ENCODE measurements at places on chromosomes 3 and 15.

DNA sequence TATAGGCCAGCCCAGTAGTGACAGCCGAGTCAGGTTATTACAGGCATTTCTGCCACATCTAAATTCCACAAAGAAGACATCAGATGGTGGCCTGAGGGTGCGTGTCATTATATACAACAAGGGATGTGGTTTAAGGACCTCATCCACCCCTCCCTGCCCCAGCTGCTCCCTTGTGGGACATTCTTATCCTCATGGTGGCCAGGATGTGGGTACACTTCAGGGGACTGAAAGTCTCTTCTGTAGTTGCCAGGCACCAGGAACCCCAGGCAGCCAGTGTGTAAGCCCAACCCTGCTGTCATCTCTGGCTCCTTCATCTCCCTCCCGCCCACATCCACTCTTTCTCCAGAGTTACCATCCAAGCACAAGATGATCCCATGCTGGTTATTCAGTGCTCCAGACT lies 224.9 kb upstream of the TOPAZ1 start:
- no peak overlapping the region for H3K27ac ChIP-seq
- H3K27me3 ChIP-seq, result peaks cover 14% of the 10 kb centered on the region
- H3K36me3 ChIP-seq, result no peaks in the 10 kb centered on the region
- peaks cover 44% of the 10 kb centered on the region for H3K4me1 ChIP-seq

- H3K36me3 ChIP-seq, result no peaks in the 10 kb centered on the region
- peaks cover 19% of the 10 kb centered on the region for H3K4me1 ChIP-seq
- H3K27ac ChIP-seq, result no peak overlapping the region
- no peaks in the 10 kb centered on the region for H3K27me3 ChIP-seq
- no peak overlapping the region for H3K4me3 ChIP-seq
These were observed 19.0 kb downstream of the ADAMTS9 start for GRCh38 chr3:64668582-64669510.

DNA sequence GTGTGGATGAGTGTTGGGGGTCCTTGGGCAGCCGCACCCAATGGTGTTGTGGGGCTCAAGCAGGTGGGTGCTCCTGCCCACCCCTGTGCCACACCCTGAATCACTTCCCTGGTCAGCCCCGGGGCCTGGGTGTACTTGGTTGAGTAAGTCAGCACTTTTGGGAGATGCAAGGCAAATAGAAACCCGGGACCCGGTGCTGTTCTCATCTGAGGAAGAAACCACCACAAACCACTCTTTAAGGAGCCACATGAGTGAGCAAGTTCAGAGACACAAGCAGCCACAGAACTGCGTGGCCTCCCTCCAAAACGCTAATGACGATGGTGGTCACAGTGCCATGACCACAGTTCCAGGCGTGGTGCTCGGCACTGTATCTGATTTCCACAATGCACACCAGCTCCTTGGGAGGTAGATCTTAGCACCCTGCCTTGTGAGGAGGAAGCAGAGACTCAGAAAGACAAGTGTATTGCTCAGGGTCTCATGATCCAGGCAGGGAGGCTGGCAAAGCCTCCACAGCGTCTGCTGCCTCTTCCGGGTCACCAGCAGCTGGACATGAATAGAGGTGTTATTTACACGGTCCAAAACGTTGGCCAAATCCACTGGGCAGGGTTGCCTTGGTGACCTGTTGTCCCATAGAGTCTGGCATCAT lies 118.2 kb upstream of the ALDH1A3 start:
- H3K36me3 ChIP-seq, result no peaks in the 10 kb centered on the region
- no peak overlapping the region for H3K27ac ChIP-seq
- H3K27me3 ChIP-seq, result no peaks in the 10 kb centered on the region
- H3K4me1 ChIP-seq, result peaks cover 24% of the 10 kb centered on the region
- no peak for DNase-seq

DNA sequence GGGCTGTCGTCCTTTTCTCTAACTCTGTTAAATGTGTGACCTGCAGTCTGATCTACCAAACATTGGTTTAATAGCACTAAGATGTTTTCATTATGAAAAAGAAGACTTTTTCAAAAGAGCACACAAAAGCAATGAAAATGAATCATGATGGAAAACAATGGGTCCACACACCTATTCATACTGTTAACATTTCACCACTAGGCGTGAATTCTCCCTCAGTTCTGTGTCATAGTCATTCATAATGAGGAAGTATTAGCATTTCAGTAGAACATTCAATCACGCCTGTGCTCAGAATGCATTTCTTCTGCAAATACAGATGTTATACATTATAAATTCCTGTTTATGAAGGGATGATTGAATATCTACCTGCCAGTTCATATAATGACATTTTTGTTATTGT lies 35.9 kb downstream of the EIF4E3 start:
- H3K36me3 ChIP-seq, result peaks cover 3% of the 10 kb centered on the region
- peaks cover 55% of the 10 kb centered on the region for H3K4me1 ChIP-seq
- DNase-seq, result no peak
- no peaks in the 10 kb centered on the region for H3K27me3 ChIP-seq
- no peak overlapping the region for H3K4me3 ChIP-seq
- H3K27ac ChIP-seq, result no peak overlapping the region

GRCh38 chr15:96142498-96142897 lies 188.0 kb upstream of the NR2F2 start:
- peaks cover 3% of the 10 kb centered on the region for H3K36me3 ChIP-seq
- no peak for DNase-seq
- H3K27me3 ChIP-seq, result peaks cover 3% of the 10 kb centered on the region
- peaks cover 14% of the 10 kb centered on the region for H3K4me1 ChIP-seq
- H3K27ac ChIP-seq, result no peak overlapping the region
- H3K4me3 ChIP-seq, result no peak overlapping the region

DNA sequence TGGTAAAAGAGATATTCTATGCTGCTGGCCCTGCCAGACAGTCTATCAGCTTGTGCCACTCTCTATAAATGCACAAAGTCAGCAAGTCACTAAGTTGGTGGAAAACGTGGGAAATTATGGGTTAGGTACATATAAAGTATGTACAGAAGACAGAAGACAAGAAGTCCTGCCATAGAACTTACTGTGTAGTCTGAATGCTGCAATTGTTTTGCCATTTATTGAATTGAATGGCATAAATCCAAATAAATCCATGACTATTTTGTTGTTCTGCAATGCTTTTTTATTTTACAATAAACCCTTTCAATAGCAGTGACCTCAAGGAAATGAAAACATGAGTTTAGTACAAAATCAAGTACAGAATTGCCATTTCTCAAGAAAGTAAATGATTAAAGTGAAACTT lies 34.1 kb upstream of the TM4SF1 start:
- no peaks in the 10 kb centered on the region for H3K27me3 ChIP-seq
- no peaks in the 10 kb centered on the region for H3K4me1 ChIP-seq
- DNase-seq, result no peak
- H3K27ac ChIP-seq, result no peak overlapping the region
- H3K36me3 ChIP-seq, result no peaks in the 10 kb centered on the region

DNA sequence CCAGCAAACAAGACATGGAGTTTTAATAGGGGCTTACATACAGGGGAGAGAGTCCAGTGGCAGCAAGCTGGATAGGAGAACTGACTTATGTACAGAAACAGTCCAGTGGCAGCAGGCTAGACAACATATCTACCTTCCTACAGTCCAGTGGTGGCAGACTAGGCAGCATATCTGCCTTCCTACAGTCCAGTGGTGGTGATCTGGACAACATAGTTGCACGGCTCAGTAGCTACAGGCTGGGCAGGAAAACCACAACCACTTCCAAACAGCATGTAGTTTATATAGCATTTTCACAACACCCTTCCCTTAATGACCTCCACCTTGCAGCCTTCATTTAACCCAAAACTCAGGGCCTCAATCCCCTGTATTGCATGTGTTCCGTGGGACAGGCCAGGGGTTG lies 181.3 kb upstream of the EIF1B start:
- 0 out of 2 replicates have a peak overlapping the region, but pooled peaks have one; percentile 6 for H3K27ac ChIP-seq
- no peak overlapping the region for H3K4me3 ChIP-seq
- peaks cover 6% of the 10 kb centered on the region for H3K36me3 ChIP-seq
- H3K27me3 ChIP-seq, result peaks cover 2% of the 10 kb centered on the region
- H3K4me1 ChIP-seq, result no peaks in the 10 kb centered on the region

DNA sequence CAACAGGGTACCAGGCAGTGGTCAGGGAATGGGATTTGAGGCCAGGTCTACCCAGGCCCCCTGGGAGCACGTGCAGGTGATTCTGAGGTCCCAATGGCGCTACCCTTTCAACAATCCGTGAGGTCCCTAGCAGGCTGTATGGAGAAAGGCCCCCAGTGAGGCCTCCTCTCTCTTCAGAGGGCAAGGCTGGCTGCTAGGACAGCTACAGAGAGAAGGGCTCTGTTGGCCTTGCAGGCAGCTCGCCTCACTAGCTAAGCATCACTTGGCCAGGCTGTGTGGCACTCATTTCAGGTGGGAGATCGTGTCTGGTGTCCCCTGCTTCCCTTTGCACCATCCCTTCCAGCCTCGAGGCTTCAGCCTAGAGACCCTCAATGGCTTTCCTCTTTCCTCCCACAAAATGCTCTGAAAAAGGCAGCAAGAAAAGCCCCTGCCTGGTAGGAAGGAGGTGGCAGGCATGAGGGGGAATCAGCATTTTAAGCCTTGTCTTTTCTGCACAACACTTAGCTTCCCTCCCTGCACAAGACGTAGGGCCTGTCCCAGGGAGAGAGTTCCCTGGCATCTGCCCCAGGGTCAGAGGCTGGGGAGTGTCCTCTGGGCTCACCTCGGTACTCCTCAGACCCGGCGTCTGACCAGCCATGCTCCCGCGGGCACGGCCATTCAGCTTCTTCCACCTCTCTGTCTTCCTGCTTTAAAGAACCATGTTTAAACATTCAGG lies 111.8 kb downstream of the ASB7 start:
- H3K4me1 ChIP-seq, result no peaks in the 10 kb centered on the region
- no peak overlapping the region for H3K27ac ChIP-seq
- H3K27me3 ChIP-seq, result no peaks in the 10 kb centered on the region
- no peak for DNase-seq
- H3K36me3 ChIP-seq, result peaks cover 13% of the 10 kb centered on the region

- peaks cover 4% of the 10 kb centered on the region for H3K27me3 ChIP-seq
- no peaks in the 10 kb centered on the region for H3K4me1 ChIP-seq
- DNase-seq, result no peak
- H3K27ac ChIP-seq, result no peak overlapping the region
- H3K4me3 ChIP-seq, result no peak overlapping the region
- no peaks in the 10 kb centered on the region for H3K36me3 ChIP-seq
These were observed 46.6 kb upstream of the TBC1D21 start for GRCh38 chr15:73826711-73827251.

DNA sequence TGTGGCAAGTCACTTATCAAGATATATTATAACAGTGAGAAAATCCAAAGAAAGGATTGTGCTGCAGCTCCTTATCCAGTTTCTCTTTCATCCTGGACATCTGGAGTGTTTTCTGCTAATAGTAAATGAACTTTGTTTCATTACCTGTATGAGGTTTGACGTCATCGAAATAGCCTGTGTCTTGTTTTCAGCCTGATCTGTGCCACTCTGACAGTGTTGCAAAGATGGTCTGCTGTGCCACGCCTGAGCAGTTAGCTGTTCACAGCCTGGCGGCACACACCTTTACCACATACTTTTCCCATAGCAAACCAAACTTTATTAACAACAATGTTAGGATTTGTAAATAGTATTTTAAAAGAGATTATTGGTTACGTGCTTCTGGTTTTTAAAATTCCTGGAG lies 34.0 kb downstream of the YEATS2 start:
- peaks cover 81% of the 10 kb centered on the region for H3K36me3 ChIP-seq
- no peaks in the 10 kb centered on the region for H3K4me1 ChIP-seq
- no peak for DNase-seq
- no peak overlapping the region for H3K4me3 ChIP-seq
- no peaks in the 10 kb centered on the region for H3K27me3 ChIP-seq

DNA sequence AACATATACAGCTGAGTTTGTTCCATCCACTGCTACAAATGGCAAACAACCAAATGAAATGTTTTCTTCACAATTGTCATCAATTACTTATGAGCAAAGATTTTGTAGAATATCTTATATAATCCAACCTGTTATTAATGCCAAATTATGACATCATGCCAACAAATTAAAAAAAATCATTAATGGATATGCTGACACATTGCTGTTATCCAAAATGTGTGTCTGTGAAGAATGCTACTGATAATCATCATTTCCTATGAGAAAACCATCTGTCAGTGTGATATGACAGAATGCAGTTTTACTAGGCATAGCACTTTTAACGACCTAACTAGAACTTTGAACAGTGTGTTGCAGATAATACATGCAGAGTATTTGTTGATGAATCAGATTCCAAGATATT lies 556.5 kb upstream of the KCNMB2 start:
- H3K27me3 ChIP-seq, result no peaks in the 10 kb centered on the region
- H3K36me3 ChIP-seq, result no peaks in the 10 kb centered on the region
- H3K27ac ChIP-seq, result no peak overlapping the region
- no peak for DNase-seq
- H3K4me3 ChIP-seq, result no peak overlapping the region

DNA sequence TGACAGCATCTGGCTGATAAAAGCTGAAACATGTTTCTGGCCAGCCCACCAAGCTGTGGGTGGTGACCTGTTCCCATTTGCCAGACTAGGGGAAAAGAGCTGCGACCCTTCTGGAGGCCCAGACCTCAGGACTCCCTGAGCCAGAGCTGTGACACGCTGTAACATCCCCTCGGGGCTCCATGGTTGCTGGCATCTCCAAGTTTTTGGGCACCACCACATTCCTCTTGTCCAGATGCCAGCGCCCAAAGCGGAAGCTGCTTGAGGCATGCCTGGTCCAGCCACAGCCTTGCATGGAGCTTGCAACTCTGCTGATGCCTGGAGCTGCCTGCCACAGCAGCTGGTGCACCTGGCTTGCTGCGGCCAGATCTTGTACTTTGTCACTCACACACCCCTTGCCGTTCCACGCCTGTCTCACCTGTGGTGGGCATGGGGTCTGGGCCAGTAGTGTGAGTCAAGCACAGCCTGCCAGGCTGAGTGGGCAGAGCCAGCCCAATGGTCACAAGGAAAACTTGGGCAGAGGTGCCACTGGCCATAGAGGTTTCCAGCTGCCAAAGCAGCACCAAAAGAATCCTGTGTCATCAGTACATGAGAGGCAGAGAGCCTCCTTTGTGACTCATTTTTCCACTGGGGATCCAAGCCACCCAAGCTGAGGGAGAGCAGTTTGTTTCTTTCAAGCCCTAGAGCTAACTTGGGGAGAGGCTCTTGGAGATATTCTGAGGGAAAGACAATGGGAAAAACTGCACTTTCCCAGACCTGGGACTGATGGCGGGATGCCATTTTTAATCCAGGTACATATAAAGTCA lies 45.7 kb upstream of the PTX3 start:
- no peaks in the 10 kb centered on the region for H3K27me3 ChIP-seq
- no peaks in the 10 kb centered on the region for H3K4me1 ChIP-seq
- no peak overlapping the region for H3K4me3 ChIP-seq

GRCh38 chr3:169342652-169343505 lies 320.6 kb downstream of the MECOM start:
- H3K4me3 ChIP-seq, result no peak overlapping the region
- no peak for DNase-seq
- H3K36me3 ChIP-seq, result no peaks in the 10 kb centered on the region
- peak overlapping the region; percentile 7 for H3K27ac ChIP-seq
- H3K4me1 ChIP-seq, result peaks cover 52% of the 10 kb centered on the region
- H3K27me3 ChIP-seq, result no peaks in the 10 kb centered on the region

DNA sequence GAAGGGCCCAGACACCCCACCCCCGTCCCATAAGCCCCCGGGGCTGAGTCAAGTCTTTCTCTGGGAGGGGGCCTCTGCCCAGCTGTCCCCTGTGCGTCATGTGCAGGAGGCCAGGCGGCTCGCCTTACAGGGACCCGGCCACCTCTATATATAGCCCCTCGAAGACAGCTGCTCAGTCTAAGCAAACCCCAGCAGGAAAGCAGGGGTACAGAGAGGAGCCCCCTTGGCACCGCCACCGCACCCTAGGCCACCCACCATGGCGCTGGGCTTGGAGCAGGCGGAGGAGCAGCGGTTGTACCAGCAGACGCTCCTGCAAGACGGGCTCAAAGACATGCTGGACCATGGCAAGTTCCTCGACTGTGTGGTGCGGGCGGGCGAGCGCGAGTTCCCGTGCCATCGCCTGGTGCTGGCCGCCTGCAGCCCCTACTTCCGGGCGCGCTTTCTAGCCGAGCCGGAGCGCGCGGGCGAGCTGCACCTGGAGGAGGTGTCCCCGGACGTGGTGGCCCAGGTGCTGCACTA lies at the start of gene KLHL40:
KLHL40 (plus strand) TSS at position 175 of the 519 bp plus-strand sequence; CDS start at position 257, 82 bp downstream.
- H3K36me3 ChIP-seq, result no peaks in the 10 kb centered on the region
- peaks cover under 1% of the 10 kb centered on the region for H3K27me3 ChIP-seq
- no peak within 1 kb of the TSS for H3K4me3 ChIP-seq
- no peak within 1 kb of the TSS for H3K27ac ChIP-seq
